ENCODE measurements at places on chromosomes 13 and 19.
A peak's percentile ranks its signal among the peaks of the same experiment; 100 is the strongest.

DNA sequence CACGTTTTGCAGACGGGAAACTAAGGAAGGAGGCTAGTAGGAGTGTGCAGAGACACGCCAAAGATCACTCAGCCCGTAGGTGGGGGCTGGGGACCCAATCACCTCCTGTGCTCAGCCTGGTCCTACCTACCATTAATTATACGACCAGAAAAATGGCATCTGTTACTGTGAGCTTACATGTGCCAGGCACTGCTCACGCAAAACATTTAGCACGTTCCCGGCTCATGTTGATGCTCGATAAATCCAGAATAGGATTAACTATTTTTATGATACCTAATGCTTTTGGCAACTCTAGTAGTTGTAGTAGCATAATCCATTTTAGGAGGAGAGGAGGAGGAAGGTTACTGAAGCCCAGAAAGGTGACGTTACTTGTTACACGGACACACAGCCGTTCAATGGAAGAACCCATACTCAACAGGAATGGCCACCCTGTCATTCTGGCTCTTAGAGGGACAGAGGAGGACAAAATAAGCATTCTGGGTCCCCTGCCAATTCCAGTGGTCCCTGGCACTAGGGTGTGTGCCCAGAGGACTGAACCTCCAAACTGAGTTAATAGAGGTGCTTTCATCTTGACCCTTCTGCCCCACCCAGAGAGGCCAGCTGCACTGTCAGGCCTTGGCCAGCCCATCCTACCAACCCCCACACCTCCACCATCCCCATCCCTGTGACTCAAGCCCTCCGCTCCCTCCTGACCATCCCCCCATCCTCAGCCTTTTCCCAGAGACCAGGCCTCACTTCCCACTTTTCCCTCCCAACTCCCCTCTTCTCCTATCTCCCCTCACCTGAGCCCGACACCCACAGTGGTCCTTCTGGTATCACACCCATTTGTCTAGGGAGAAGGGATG lies 5.0 kb upstream of the EML2 start:
- DNase-seq, result no peak

- DNase-seq, result no peak
These were observed 28.7 kb upstream of the KCTD15 start for GRCh38 chr19:33767898-33768413.

DNA sequence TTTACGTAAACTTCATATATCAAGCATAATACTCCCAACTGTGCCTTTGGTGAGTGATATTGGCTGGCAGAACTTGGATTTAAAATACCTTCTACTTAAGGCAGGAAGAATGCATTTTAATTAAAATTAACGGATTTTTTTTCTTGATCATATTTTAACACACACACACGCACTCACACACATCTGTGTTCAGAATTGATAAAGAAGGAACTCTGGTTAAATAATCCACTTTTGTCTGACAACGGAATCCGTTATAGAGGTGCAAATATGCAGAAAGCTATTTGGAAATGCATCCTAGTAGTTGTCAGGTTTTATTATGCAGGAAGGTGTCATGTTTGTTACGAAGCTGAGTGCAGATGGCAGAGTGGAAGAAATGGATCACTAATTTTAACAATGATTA lies 105.5 kb upstream of the ZNF536 start:
- DNase-seq, result no peak

DNA sequence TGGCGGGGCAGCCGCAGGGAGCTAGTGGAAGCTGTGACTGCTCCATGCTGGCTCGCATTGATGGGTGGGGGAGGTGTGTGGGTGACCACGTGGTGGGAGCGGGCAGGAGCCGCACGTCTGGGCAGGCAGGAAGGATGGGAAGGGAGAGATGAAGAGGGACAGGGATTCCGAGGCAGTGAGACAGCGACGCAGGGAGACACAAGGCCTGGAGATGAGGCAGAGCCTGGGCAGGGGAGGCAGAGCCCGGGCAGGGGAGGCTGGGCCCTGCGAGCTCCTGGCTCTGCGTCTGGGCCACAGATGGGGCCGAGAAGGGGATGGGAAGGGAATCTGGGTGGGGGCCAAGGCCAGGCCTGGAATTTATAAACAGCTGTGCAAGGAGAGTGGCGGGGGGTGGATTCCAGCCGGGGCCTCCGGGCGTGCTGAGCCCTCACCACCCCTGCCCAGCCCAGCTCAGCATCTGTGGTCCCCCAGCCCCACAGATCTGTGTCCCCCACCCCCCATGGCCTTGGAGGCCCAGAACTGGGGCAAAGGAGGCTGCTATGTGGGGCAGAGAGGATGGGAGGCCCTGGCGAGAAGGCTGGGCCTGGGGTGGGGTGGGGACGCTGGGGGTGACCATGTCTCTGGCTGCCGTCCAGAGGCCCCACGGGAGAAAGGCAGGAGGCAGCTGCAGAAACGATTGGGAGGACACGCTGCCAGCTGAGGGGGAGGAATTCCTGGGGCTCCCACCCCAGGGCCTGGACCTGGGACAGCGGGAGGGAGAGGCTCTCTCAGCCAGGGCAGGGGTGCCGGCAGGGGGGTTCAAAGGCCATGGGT lies 6.0 kb downstream of the EHD2 start:
- DNase-seq, result peak; percentile 98

DNA sequence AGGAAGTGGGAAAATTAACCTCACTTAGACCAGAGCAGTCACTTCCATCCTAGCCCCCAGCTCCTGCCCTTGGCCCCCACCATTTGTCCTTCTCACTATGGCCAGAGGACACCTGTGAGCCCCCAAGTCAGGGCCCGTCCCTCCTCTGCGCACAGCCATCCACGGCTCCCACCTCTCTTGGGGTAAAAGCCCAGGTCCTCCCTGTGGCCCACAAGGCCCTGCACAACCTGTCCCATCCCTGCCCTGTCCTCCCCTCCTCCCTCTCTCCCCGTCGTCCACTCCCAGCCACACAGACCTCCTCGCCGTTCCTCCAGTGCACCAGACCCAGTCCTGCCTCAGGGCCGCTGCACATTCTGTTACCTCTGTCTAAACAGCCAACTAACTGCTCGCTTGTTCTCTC lies 53.9 kb downstream of the SMIM24 start:
- no peak for DNase-seq

DNA sequence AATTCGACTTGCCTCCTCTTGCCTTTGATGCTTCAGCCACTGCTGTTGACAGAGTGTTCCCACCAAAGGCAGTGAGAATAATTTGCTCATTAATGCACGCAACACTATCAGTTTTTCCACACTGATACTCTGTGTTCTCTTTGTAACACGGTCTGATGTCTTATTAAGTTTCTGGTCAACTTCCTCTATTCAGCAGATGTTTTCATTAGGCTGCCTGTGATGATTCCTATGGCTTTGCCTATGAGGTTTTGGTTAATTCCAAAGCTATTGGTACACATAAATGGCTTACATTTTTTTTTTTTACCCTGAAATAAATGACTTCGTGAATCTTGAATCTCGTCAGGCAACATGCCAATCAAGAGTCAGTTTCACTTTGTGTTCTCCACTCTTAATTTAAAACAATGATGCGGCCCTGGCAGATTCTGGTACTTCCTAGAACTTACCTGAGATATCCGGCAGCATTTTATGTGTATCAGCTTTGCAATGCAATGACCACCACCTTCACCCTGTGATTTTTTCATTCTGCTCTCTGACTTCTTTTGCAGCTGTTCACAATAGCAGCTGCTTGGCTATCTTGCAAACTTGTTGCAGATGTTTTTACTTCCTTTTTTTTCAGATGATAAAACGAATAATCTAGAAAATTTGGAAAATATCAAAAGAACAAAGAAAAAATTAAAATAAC lies 27.5 kb upstream of the KL start:
- DNase-seq, result no peak

DNA sequence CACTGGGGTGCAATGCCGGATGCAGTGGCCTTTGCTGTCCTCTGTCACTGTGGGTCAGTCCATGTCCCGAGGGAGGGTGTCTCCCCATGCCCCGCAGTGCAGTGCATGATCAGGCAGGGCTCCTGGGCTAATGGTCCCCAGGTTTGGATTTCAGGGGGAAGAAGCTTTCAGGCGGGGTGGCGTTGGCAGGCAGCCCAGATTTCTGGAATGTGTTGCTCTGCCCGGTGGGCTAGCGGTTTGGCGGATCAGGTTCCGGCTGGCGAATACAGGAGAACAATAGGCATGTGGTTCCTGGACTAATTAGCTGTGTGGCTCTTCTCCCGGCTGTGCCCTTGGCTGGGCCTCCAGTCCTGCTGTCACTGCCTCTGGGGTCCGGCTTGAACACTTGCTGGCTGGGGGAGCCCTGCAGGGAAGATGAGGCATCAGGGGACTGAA lies 141.3 kb downstream of the FGF9 start:
- DNase-seq, result peak; percentile 63

- no peak for DNase-seq
These were observed 8.4 kb upstream of the S1PR5 start for GRCh38 chr19:10525636-10526035.

- no peak for DNase-seq
These were observed 58.5 kb downstream of the ARHGAP35 start for GRCh38 chr19:46919324-46919723.

DNA sequence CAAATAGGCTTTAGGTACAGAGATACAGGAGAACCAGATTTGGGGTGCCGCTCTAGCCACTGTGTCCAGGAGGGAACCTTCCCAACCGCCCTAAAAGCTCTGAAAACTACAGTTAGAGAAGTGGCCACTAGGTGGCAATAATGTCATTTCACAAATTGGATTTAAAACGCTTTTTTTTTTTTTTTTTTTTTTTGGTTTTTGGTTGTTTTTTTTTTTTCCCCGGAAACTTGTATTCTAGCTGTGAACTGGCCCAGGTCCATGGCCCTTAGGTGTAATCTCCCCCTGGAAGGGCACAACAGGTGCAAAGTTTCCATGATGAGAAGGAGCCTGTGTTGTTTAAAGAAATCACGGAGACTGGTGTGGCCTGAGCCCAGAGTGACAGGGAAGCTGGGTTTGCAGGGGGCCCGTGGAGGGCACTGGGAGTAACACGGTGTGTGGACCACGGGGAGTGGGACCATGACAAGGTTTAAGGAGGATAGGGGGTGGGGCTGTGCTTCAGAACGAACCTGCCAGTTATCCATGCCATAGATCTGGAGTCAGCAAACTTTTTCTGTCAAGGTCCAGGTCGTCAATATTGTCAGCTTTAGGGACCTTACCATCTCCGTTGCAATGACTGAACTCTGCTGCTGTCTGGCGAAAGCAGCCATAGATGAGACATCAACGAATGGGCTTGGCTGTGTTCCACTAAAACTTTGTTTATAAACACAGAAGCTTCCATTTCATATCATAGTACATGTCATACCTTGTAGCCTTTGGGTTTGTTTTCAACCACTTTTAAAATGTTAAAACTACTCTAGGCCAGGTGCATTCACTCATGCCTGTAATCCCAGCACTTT lies 10.1 kb downstream of the OR1I1 start:
- peak; percentile 63 for DNase-seq

DNA sequence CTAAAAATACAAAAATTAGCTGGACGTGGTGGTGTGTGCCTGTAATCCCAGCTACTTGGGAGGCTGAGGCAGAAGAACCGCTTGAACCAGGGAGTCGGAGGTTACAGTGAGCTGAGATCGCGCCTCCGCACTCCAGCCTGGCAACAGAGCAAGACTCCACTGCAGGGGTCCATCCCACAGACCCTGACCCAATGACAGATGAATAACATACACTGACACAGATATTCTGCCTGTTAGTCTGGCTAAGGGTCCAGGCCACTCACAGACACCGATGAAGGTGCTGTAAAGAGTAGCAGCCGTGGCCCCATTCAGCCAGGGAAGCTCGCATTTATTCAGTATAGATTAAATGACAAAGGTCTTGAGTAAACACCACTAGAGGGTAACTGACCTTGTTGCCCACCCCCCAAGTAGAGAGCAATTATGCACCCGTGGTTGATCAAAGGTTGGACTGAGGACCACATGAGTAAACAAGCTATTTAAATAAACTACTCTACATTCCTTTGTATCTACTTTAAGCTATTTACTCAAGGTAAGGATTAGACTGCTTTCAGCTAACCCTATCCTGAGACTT lies 8.5 kb upstream of the CRYL1 start:
- no peak for DNase-seq

- DNase-seq, result peak; percentile 18
These were observed 24.2 kb upstream of the TTYH1 start for GRCh38 chr19:54390942-54391577.

- peak; percentile 68 for DNase-seq
These were observed 130.3 kb upstream of the SERP2 start for GRCh38 chr13:44243198-44243857.

- no peak for DNase-seq
These were observed 2.5 kb upstream of the DCT start for GRCh38 chr13:94481941-94482340.

- no peak for DNase-seq
These were observed 429.0 kb downstream of the TSHZ3 start for GRCh38 chr19:30920222-30920621.

DNA sequence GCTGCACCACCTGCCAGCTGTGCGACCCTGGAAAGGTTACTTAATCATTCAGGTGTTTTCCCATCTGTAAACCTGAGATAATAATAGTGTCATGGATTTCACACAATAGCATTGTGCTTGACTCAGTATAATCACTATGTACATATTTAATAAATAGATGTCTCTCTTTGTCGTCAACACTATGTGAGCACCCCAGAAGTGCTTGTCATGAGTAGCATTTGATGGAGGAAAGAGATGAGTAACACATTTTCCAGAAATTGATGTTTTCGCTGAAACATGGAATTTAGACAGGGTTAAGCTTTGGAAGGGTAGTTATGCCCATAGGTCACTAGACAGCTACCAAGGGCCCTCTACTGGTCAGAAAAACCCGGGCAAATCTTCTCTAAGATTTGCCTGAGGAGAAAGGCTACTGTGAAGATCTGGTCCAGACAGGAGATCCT lies 9.5 kb upstream of the MBNL2 start:
- DNase-seq, result no peak

DNA sequence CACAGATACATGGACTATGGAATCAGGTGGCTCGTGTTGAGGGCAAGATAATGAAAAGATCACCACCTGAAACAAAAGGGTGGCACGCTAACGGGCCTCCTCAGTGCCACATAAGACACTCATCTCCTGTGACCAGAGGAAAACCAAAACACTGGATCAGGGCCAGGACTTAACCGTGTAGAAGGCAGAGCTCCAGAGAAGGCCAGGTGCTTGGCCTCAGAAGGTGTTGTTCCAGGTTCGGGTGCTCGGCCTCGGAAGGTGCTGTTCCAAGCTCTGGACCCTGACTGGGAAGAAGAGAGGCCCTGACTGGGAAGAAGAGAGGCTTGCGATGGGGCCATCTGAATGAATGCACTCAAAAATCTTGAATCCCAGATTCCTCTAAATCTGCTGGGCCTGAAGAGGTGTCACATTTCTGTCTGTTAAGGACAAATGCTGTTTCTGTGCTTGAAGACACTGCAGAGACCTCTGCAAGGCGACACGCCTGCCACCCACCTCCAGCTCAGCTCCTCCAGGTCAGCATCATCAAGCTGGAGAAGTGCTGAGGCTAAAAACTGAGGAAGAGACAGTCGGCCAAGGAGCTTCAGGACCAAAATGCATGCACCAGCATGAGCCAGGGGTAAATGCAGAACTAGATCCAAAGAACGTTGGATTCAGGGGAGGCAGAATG lies 2.7 kb upstream of the RASA3 start:
- DNase-seq, result no peak

- DNase-seq, result no peak
These were observed 3.7 kb downstream of the REXO1 start for GRCh38 chr19:1844513-1845124.

GRCh38 chr13:84910423-84910822 lies 888.8 kb downstream of the SLITRK6 start:
- DNase-seq, result no peak

GRCh38 chr19:14758816-14759215 lies 19.5 kb downstream of the ADGRE2 start:
- no peak for DNase-seq
